AG04450 (cell line): ENCODE measurements at places on chromosomes 5 and 9.

GRCh38 chr9:114769624-114770023 is 36.2 kb downstream of the TNFSF15 start:
- DNase-seq, result no peak

DNA sequence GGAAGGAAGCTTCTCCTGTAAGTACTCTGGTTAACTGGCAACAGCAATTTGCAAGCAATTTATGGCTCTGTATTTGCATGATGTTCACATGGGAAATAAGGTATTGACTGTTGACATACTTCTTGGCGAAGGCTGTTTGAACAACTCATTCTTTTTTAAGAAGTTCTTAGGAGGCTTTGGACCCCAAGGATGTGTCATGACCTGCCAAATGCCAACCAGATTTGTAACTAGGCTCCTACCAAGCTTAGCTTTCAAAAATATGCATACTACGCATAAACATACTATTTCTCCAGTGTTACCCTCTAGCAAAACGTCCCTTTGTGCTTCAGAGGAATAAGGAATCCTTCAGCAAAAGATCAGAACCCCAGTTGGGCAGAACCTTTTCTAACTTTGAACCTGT is 165.2 kb upstream of the MSX2 start:
- peak; percentile 83 for DNase-seq

DNA sequence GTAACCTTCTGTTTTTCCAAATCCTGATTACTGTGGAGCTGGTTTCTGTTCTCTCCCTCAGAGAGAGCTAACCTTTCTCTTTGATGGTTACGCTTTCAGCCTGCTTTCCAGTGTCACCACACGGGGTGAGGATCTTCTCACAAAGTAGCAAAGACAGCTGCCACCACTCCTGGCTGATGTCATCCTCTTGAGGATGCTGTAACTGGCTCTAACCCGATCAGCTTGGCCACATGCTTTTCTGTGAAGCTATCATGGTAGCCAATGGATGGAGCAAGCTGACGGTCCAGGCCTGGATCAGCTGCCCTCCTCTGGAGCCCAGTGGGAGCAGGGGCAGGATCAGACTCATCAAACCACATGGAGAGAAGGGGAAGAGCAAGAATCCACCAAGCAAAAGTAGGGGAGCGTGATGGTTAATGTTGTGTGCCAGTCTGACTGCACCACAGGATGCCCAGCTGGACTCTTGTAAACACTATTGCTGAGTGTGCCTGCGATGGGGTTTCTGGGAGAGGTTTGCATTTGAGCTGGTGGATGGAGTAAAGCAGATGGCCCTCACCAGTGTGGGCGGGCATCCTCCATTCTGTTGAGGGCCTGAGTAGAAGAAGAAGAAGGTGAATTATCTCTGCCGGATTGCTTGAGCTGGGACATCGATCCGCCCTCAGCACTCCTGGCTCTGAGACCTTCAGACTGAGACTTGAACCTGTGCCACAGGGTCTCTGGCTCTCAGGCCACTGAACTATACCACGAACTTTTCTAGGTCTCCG is 26.8 kb upstream of the ZNF354A start:
- no peak for DNase-seq

DNA sequence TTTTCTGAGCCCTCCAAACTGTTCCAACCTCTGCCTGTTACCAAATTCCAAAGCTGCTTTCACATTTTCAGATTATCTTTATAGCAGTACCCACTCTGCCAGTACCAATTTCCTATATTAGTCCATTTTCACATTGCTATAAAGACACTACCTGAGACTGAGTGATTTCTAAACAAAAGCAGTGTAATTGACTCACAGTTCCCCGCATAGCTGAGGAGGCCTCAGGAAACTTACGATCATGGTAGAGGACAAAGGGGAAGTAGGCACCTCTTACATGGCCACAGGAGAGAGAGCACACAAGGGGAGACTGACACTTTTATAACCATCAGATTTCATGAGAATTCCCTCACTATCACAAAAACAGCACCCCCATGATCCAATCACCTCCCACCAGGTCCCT is 105.0 kb downstream of the DTWD2 start:
- no peak for DNase-seq

- DNase-seq, result no peak
Measured at GRCh38 chr9:131534721-131535237, 3.7 kb upstream of the UCK1 start.

GRCh38 chr9:33850267-33850629 is 33.3 kb downstream of the UBE2R2 start:
- no peak for DNase-seq

- no peak for DNase-seq
Measured at GRCh38 chr9:121944711-121945191, 148.4 kb downstream of the TTLL11 start.

DNA sequence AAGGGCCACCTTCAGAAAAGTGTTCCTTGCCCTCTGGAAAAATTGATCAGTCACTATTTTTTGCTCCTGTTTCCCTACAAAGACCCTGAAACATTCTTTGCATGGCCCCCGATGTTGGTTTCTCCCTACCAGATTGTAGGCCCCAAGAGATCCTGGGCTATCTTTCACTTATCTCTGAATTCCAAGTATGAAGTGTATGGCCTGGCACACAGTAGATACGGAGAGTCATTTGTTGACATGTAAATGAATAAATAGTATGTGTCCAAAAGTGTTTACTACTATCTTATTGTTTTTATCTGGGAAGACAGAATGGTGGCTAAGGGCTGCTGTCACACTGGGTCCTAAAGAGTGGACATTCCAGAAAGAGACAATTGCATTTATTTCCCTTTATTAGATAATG is 7.4 kb upstream of the ANKDD1B start:
- DNase-seq, result no peak

DNA sequence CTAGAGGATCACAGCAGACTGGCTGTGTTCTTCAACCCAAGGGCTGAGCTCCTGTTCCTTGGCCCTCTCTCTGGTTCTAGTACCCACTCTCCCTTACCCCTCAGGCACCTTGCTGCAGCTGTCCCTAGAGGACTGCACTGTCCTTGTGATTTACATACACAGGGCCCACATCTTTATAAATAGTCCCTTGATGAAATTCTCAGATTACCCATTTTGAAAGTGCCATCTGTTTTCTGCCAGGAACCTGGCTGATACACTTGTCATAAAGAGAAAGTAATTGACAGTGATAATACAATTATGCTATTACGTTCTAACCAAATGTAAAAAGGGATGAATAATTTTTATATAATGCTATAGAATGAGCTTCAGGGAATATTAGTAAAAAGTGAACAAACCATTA is 16.5 kb upstream of the SPARC start:
- DNase-seq, result no peak

- no peak for DNase-seq
Measured at GRCh38 chr9:64015136-64015535, 1269.9 kb downstream of the FOXD4L5 start.

GRCh38 chr9:25716220-25716872 is 38.1 kb upstream of the TUSC1 start:
- peak; percentile 49 for DNase-seq

DNA sequence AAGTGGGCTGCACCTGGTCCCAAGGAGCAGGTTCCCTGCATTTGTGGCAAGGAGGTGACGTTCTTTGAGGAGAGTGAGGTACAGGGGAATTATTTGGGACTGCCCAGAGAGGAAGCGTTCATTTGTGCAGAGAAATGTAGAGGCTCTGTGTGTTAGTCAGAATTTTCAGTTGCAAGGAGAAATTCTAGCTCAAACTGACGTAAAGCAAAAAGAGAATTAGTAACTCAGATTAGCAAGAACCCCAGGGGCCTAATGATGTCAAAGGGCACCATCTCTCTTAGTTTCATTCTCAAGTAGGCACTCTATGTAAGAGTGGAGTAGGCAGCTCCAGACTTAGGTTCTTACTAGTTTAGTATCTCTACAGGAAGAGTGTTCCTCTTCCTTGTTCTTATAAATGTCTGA is 2.4 kb upstream of the TXN start:
- no peak for DNase-seq

- DNase-seq, result no peak
Measured at GRCh38 chr5:169151051-169151805, 149.7 kb downstream of the SLIT3 start.

DNA sequence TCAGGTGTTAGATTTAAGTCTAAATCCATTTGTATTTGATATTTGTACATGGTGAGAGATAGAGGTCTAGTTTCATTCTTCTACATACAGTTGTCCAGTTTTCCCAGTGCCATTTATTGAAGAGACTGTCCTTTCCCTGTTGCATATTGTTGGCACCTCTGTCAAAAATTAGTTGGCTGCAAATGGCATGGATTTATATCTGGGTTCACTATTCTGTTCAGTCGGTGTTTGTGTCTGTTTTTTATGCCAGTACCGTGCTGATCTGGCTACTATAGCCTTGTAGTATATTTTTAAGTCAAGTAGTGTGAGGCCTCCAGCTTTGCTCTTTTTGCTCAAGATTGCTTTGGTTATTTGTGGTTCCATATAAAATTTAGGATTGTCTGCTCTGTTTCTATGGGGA is 176.2 kb upstream of the DMRT1 start:
- no peak for DNase-seq

DNA sequence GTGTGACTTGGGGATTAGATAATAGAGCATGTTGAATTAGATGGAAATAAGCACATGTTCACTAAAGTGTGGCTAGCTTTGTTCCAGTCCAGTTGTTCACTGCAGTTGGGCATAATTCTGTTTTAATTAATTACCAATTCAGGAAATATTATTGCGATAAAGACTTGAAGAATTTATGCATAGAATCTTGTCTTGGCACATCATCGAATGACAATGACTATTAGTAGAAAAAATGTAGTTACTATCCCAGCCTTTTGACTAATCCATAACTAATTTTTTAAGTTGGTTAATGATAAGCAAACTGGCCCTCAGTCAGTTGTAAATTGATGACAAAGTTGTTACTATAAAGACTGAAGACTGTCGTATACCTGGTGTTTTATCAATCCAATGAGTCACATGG is 10.5 kb downstream of the LNPEP start:
- DNase-seq, result no peak

- DNase-seq, result no peak
Measured at GRCh38 chr9:71487061-71487460, 281.3 kb downstream of the CEMIP2 start.

- peak; percentile 94 for DNase-seq
Measured at GRCh38 chr5:76790632-76791290, 28.1 kb upstream of the F2RL1 start.

DNA sequence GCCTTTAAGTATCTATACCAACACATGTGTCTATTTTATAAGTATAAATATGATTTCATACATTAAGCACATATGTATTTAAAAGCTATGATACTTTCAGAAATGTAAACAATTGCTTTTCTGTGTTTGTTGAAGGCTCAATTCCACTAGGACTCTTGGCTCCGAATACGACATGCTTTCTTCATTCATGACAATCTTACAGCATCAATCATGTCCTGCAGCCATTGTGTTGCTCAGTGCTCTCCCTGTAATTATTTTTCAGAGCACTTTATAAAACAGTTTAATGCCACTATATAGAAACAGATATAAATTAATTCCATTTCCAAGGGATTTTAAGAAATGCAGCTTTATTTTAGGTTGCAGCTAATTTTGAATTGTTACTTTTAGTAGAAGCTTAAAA is 167.3 kb downstream of the TAF11L14 start:
- DNase-seq, result no peak

DNA sequence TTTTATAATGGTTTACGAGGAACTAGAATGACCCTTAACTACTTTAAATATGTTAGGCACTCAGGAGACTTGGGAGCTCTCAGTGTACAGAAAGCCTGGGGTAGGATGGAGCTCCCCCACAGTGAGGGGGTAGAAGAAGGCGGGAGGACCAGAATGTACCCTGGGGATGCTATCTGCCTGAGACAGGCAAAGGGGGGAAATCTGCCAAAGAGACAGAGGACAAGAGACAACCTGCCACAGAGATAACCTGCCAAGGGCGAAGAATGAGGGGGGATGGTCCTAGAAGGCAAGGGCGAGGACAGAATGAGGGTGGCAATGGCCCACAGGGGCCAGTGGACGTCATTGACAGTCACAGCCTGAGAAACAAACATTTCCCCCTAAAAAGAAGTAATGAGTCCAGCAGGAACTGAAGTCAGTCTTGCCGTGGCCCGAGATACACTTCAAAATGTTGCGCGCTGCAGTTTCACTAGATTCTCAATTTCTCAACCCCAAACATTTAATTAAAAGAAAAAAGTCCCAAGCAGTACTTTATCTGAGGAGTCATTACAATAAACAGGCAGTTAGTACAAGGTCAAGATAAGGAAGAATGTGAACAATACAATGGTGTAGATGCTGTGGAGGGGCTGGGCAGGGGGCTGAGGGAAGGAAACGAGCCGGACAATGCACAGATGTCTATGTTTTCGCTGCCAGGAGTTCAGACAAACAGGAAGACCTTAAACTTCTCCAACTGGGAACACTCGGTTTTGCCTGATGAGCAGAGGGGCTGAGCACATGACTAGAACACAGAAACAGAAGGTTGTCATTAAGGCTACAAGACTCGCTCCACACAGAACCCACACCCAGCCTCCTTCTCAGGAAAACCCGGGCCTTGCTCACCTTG is 125.0 kb downstream of the LHFPL2 start:
- no peak for DNase-seq

DNA sequence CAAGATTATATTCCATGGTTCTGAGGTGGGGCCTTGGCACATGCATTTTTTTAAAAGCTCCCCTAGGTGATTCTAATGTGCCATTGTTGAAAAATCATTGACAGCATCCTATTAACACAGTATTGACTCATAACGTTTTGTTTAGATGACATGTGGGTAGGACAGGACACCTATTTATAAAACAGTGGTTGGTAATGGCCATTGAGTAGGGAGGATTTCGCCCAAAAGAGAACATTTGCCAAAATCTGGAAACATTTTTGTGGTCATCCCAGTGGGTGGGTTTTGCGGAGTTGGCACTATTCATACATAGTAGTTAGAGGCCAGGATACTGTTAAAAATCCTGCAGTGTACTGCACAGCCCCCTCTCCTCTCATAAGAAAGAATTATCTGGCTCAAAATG is 6.4 kb upstream of the CHD1 start:
- no peak for DNase-seq

- peak; percentile 59 for DNase-seq
Measured at GRCh38 chr5:93359296-93359959, 221.6 kb downstream of the NR2F1-AS1 start.

GRCh38 chr5:153618307-153618706 is 127.8 kb downstream of the GRIA1 start:
- no peak for DNase-seq

DNA sequence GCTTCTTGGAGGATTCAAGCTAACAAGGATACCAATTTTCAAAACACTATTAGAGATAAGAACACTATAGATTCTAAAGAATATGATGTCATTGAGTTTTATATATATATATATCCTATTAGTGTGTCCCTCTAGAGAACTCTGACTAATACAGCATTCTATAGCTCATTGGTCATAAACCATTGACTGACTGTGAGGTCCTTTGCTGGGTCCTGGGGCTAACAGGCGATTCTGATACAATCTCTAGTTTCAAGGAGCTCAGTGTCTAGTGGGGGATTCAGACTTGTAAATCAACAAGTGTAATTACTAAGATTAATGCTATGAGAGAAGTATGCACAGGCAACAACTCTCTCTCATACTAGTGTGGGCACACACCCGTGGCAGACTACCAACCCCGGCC is 234.5 kb downstream of the DENND1A start:
- DNase-seq, result no peak
